Activated T-cell treated with anti-CD3 and anti-CD28 coated beads, Interleukin-2, amount 50 U/mL, for 72 hours (primary cell): ENCODE measurements at places on chromosomes 16 and 17. TPM values are rescaled to one million over a fixed set of nuclear protein-coding genes. Genes with fewer than 3 reads are reported as not detected.

DNA sequence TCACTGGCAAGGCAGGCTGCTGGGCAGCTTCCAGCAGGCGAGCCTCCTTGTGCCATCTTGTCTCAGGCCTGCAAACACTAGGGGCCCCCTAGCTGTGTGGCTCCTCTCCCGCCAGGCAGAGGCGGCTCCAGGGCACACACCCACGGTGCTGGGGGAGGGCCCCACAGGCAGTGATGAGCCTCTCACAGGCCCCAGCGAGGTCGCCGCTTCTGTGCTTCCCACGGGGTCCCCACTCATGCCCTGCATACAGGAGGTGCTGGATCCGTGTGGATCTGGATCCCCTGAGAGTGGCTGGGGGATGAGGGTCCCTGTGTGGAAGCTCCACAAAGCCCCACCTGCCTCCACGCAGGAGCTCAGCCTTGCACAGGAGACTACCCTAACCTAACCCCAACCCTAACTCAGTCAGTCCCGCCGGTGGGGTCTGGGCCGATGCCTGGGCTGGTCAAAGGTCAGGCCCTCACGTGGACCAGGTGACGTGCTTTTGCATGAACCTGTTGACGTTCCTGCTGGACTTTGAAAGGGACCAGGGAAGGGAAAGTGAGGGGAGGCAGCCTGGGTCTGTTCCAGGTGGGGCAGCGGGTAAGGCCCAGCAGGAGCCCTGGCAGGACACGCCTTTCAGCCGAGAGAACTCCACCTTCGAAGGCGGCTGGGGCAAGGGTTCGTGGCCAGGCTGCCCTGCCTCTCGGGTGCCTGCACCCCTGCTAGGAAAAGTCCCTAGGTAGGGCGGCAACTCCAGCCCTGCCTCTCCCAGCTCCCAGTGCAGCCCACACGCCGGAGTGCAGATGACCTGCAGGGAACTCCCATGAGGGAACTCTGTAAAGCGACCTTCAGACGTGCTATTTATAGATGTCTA, 5.2 kb downstream of the SECTM1 start:
- no peak for DNase-seq

DNA sequence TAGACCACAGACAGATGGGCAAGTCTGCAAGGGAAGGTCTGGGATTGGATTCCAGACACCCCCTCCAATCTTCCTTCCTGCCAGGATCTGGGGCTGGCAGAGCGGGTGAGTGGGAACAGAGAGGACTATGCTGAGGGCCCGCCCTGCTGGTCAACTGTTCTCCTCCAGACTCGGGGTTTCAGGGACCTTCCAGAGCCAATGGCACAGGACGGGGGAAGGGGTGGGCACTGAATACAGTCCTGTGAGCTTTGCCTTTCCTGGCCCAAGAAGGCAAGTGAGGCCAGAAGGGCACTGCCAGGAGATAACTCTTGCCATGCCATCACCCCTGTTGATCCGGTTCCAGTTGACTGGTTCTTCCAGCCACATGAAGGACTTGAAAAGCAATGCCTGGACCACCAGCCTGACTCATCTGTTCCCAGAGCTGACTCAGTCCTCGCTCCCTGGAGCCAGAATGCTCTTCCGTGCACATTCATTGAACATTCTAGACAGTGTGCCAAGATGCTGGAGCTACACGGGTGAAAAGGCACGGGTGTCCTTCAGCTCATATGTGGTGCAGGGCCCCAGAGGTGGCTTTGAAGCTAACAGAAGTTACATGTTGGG, 533 bp upstream of the MEFV start:
- DNase-seq = no peak

DNA sequence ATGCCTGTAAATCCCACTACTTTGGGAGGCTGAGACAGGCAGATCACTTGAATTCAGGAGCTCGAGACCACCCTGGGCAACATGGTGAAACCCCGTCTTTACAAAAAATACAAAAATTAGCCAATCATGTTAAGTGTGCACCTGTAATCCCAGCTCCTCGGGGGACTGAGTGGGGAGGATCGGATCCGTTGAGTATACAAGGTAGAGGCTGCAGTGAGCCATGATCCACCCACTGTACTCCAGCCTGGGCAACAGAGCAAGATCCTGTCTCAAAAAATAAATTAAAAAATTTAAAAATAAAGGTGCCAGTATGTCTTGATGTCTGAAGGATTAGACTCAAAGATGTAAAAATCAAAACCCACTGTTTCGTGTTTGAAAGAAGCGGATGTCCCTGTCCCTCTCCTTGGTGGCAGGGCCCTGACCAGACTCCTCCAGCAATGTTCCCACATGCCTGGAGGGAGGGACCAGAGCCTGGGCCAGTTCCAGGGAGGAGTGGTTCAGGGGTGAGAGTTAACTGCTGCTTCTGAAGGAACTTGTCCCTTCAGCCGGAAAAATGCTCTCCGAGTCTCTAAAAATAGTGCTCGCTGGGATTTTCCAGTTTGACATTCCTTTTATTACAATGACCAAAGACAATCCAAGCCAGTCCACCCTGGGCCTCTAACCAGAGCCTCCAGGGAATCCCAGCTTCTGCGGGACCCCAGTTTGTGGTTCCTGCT, 9.4 kb upstream of the CMTM4 start:
- DNase-seq = no peak

The CMIP gene
- 59.0 TPM for total RNA-seq

The CBFB gene
- total RNA-seq = 133 TPM

- DNase-seq = no peak
These were observed 15.8 kb upstream of the GHDC start for GRCh38 chr17:42210046-42210445.

The RFNG gene
- total RNA-seq = 42.2 TPM

The ZPBP2 gene
- 0.36 TPM for total RNA-seq

The PIK3R5 gene
- total RNA-seq = 43.0 TPM

DNA sequence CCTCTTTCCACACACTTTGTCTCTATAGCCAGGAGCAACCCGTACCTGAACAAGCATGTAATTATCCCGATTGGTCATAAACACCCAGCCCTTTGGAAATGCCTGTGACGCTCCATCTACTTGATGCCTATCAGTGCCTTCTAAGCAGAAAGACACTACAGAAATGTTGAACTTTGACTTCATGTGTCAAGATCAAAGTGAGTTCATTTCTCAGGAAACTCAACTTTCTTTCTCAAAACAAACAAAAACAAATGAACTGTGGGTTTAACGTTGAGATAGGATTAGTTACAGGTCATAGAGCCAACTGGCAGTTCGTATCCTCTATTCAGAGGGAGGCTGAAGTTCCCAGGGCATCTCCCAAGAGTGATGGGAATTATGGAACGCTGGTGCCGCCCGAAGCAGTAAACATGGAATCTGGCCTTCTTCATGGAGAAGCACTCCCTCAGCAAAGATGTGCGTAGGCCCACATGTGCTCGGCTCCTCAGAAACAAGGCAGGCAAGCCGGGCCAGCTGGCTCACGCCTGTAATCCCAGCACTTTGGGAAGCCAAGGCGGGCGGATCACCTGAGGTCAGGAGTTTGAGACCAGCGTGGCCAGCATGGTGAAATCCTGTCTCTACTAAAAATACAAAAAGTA, 9.5 kb downstream of the SLC6A4 start:
- no peak for DNase-seq

The PAQR4 gene
- total RNA-seq = 40.0 TPM

The HID1 gene
- total RNA-seq = 7.3 TPM

GRCh38 chr17:37888881-37889280, 35.3 kb upstream of the TBC1D3K start:
- no peak for DNase-seq

DNA sequence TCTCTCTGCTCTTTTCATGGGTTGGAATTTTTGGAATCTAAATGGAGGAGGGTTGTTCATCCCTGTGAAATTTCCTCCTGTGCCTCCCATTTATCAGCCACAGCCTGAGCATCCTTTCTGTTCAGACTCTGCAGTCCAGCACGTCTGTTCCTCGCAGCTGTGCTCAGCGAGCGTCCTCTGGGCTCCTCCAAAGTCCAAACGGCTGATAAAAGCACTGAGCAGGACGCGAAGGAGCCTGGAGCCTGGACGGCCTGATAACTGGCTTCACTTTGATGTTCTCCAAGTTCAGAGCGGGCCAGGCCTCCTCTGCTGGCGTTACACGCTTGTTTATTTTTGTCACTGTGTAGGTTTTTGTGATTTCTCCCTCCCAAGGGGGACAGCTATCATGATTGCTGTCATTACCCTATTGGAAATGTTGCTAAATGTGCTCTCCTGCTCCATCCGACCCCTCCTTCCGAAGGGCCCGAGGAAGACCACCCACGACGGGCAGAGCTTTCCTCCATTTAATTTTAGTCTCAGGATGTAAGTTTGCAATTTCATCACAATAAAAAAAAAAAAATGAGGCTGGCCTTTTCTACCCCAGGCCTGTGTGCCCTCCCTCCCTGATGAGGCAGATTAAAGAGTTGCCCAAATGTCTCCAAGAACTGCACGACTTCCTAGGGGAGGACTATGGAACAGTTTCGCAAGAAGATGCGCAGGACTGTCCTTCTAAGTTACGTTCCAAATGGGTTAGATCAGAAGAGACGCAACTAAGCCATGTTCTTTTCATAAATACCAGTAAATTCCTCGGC, 290.5 kb upstream of the FOXF1 start:
- no peak for DNase-seq

DNA sequence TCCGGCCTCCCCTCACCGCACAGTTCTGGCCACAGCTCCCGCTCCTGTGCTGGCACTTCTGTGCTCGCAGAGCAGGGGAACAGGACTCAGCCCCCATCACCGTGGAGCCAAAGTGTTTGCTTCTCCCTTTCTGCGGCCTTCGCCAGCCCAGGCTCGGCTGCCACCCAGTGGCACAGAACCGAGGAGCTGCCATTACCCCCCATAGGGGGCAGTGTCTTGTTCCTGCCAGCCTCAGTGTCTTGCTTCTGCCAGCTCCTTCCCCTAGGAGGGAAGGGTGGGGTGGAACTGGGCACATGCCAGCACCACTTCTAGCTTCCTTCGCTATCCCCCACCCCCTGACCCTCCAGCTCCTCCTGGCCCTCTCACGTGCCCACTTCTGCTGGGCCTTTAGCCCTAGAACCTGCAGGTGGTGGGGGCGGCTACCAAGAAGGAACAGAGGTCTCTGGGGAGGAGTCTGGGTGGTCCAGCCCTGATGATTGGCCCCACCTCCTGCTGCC, 645 bp upstream of the ELMO3 start:
- DNase-seq = no peak

DNA sequence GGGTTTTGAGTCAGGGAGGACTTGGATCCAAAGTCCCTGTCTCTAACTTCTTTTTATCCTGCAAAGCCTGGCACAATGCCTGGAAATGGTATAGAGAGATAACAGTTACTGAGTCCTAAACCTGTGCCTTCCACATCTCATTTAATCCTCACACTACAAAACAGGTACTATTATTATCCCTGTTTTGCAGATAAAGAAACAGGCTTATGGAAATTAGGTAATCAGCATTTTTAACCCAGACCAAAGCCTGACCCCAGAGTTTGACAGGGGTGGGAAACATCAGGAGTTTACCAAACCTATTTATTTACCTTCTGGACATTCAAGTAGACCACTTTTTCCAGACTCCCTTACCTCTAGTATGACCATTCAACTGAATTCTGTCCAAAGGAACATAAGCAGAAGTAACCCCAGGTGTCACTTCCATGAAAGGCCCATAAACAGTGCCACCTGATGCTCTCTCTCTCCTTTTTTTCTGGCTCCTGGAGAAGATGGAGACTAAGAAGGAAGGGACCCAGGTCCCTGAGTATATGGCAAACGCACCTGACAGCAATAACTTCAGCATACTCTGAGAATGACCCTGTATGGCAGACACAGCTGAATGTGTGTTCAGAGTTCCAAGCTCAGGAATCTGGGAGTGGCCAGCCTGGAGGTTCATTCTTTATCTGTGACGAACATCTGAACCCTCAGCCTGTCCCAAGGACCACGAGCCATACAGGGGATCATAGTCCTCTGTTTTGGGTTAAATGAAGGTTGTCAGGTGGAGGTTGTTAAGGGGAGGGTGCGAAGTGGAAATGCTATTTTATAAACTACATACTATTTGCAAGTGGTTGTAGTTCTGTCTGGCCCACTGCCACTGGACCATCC, 62.7 kb downstream of the HLF start:
- no peak for DNase-seq

The ZNF821 gene
- total RNA-seq = 12.7 TPM

DNA sequence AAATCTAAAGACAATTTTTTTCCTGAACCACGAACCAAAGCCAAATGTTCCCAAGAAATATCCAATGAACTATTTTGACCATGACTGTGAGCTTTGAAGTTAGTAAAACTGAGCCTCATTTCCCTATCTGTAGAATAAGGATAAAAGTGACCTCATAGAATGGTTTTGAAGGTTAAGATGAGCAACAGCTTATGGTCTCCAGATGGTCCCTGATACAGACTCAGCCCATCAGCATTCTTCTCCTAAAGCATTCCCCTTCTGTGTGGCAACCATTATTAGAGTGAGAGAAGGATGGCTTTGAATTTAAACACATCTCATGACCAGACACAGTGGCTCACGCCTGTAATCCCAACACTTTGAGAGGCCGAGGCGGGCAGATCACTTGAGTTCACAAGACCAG, 70.1 kb downstream of the COPRS start:
- no peak for DNase-seq

DNA sequence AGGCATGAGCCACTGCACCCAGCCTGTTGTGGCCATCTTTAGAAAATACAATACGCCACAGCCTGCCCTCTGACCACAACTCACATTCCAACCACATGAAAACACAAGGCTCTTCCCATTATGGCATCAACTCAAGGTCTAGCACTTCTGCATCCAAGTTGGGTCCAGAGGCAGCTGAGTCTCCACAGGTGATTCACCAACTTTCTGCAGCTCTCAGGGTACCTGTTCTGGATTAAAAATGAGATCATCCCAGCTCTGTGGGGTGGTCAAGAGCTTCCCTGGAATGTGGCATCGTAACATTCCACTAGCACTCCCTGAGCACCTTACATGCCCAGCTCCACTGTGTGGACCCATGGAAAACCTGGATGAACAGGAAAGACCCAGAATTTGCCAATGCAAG, 9.9 kb upstream of the GUCY2D start:
- no peak for DNase-seq

The CCL2 gene
- 1.2 TPM for total RNA-seq

DNA sequence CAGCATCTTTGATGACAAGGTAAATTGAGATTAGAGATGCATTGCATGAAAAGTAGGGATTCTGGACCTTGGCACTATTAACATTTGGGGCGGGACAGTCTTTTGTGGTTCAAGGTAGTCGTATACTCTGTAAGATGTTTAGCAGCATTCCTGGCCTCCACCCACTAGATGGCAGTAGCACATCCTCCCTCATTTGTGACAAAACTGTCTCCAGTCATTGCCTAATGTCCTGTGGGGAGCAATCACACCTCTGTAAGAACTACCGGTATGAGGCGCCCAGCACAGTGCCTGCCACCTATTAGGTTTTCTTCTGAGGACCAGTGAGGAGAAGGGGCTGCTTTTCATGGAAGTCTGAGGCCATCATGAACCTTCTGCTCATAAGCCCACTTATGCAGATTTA, 180.8 kb downstream of the RBFOX1 start:
- DNase-seq = no peak

The RHBDL3 gene
- not detected for total RNA-seq

GRCh38 chr16:86516623-86517003, 6.3 kb downstream of the FOXF1 start:
- DNase-seq = no peak
